ENCODE measurements at places on chromosomes 3 and 15.

- no peak for DNase-seq
Observed at GRCh38 chr15:91737151-91737818, 116.2 kb upstream of the SLCO3A1 start.

DNA sequence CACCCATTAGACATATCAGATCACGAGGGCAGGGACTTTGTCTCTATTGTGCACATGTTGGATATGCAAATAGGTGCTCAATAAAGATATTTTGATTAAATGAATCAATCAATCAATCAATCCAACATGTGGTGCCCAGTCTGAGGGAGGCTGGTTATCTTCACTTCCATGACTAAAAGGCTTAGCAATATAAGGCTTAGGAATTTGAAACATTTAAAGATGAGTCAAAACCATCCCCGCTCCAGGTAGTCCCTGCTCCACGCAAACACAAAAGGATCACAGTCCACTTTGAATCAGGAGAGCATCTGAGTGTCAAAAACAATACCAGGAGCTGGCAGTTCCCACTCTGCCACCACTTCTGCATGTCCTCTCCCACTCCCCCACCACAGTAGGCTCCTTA lies 25.8 kb upstream of the PRICKLE2 start:
- no peak for DNase-seq

GRCh38 chr3:116051040-116051439 lies 394.2 kb downstream of the LSAMP start:
- no peak for DNase-seq

DNA sequence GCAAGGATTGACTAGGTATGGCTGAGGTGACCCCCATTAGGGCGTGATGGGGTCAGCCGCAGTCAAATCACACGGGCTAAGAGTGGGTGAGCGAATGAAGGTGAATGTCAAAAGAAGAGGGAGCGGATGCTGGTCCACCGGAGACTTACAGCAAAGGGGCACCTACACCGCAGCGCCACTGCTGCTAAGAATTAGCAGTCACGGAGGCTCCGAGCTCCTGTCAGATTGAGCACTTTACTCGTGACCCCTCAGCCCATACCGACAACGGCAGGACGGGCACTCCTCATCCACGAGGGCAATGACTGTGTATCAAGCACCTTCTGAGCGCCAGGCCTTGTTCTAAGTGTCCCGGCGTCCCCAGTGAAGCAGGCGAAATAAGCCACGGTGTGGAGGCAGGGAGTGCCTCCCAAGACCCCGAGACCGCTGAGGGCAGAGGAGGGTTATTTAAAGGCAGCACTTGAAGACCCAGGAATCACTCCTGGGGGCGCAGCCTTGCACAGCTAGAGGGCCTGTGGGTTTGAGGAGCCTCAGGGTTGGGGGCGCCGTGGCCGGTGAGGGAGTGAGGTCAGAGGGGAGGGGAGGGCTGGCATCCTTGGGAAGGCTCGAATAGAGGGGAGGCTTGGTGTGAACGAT lies 61.6 kb upstream of the GATA2 start:
- DNase-seq = no peak

DNA sequence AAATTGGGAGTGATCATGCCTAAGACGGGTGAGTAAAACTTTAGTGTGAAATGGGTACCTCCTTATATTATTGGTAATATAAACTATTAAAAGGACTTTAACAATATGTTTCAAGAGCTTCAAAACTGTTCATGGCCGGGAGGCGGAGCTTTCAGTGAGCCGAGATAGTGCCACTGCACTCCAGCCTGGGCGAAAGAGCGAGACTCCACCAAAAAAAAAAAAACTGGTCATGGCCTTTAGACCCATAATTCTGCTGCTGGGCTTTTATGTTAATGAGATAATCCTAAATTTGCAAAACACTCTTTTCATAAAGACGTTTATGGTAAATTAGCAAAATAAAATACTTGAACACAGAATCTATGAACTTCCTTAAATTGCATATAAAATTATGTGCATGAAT lies 22.8 kb downstream of the TRPC1 start:
- DNase-seq = no peak

GRCh38 chr3:194377708-194378107 lies 8.2 kb upstream of the LRRC15 start:
- no peak for DNase-seq

DNA sequence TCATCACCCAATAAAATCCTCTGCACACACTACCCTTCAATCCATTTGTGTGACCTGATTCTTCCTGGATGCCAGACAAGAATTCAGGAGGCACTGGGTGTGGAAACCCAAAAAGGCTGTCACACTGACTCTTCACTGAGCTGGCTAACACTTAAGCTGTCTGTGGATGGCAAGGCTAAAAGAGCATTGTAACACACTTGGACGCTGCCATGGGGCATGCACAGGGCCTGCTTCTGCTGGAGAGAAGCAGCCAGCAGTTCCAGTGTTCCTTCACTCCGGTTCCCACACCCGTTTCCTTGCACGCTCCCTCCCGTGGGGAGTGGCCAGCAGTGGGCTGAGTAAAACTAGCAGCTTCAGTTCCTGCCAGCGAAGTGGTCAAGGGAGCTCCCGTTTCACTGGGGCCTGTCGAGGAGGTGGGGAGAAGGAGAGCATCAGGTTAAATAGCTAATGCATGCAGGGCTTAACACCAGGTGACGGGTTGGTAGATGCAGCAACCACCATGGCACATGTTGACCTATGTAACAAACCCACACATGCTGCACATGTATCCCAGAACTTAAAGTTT lies 737.1 kb downstream of the FHIT start:
- DNase-seq = no peak

DNA sequence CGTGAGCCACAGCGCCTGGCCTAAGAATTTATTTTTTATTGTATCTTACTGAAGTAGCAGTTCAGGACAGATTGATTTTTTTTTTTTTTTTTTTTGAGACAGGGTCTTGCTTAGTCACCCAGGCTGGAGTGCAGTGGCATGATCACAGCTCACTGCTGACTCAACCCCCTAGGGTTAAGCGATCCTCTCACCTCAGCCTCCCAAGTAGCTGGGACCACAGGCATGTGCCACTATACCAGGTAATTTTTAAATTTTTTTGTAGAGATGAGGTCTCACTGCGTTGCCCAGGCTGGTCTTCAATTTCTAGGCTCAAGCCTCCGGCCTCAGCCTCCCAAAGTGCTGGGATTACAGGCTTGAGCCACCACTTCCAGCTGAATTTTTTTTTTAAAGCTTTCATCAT lies 99.8 kb upstream of the HERC1 start:
- peak; percentile 44 for DNase-seq

DNA sequence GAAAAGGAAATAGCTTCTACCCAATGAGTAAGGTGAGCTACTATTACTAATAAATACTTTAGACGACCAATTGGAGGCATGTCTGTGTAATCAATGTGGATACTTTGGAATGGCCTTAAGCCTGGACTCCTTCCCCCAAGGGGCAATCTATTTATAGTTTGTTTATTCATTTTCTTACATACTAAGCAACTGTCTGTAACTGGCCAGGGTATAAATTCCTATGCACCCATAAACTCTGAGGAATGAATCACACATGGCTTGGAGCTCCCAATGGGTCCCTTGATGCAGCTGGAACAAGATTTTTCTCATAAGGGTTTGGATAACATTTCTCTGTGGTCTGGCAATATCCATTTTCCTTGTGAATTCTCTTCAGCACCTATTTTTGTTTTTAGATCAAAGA lies 506.8 kb downstream of the EDEM1 start:
- no peak for DNase-seq

GRCh38 chr3:144178607-144179006 lies 207.0 kb downstream of the DIPK2A start:
- no peak for DNase-seq

- no peak for DNase-seq
Observed at GRCh38 chr3:148439254-148439822, 258.4 kb upstream of the AGTR1 start.

DNA sequence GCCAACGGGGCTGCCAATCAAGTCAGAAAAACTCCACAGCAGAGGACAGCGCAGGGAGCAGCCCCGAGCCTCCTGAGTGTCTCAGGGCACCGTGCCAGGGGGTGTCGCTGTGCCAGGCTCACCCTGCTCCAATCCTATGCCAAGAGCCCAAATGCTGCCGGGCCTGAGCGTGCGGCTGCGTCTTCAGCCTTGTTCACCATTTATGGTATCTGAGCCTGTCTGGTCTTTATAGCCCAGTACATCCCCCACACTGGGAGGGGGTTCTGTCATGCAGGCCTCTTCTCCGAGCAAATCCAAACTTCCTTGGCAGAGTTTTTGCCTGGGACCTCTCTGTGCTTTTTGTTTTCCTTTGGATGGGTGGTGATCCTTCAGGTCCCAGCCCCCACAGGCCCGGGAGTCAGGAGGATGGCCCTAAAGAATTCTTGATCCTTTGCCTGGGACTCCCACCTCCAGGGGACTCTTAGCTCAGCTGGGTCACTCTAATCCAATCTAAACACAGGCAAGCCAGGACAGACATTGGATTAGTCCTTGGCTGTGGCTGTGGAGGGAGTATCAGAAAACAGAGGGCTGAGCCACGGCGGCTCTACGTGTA lies 135.1 kb upstream of the HACD2 start:
- no peak for DNase-seq

GRCh38 chr3:126351771-126352475 lies 5.3 kb downstream of the KLF15 start:
- peak; percentile 68 for DNase-seq

DNA sequence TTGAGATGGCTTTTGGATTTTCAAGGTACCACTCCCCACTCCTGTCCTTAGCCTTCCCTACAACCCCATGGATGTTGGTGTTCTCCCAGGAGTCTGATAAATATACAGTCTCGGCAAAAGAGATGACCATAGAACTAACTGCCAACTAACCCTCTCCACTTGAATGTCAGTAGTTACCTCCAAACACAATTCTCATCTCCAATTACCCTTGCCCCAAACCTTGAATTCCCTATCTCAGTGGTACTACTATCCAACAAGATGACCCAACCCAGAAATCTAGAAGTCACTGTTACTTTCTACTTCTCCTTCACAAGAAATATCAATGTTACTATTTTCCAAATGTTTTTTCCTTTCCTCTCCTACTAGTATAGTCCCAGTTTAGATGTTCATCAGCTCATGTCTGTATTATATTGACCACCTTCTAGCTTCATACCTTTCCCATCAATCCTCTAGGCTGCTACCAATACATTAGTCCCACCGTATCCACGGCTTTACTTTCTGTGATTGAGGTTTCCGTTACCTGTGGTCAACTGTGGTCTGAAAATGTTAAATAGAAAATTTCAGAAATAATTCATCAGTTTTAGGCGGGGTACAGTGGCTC lies 38.1 kb downstream of the PIGB start:
- no peak for DNase-seq

DNA sequence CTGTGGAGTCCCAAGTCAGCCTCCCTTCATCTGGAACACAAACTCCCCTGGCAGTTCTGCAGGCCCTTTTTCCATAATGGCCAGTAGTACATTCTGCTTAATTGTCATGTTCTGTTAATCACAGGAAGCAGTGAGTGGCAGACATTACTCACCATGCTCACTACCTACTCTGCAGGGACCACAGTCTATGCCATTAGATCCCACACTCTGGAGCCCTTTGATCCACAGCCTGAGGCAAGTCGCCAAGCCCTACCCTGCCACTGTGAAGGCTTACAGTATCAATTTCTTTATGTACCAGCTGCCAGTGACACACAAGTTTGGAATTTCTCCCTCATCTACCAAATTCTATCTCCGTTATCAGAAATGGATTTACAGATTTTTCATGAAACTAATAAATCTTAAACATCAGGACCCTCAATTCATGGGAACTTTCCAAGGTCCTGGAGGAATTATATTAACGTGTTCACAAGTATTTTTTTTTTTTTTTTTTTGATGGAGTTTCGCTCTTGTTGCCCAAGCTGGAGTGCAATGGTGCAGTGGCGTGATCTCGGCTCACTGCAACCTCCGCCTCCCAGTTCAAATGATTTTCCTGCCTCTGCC lies 20.6 kb upstream of the WWTR1 start:
- DNase-seq = no peak

DNA sequence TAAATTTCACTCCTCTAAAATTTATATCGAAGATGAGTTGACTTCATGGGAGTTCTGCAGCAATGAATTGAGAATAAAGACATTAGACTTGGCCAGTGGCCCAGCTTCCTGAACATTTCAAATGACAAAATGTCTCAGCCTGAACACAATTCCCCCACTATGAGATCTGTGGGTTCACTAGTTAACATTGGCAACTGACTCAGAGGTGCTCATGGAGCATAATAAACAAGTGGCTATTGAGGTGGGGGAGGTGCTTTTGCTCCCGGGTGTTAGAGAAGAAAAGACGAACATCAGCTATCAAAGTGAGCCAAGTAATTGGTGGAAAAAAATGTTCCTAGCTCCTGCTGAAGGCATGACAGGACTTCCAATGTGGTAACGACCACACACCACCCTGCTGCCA lies 6.3 kb downstream of the ATP13A4 start:
- no peak for DNase-seq

GRCh38 chr15:39270221-39270855 lies 310.5 kb upstream of the THBS1 start:
- no peak for DNase-seq

DNA sequence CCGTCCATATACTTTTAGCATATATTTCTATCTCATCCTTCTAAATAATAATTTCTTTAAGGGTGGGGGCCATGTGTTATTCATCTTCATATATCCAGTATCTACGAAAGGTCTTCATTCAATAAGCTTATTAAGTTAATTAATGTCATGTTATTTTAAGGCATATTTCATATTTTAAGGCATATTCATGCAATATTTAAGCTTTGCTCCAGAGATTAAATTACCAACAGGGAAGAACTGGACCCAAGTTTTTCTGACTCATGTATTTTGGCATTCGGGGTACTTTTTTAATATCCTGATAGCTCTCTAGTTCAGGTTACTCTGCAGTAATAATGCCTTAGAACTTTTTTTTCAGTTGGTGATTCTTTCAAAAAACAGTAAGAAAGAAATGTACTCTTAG lies 27.4 kb downstream of the PHC3 start:
- no peak for DNase-seq

- no peak for DNase-seq
Observed at GRCh38 chr3:5136211-5136918, 14.3 kb downstream of the ARL8B start.

GRCh38 chr3:105860641-105861040 lies 8.2 kb downstream of the CBLB start:
- DNase-seq = no peak

GRCh38 chr3:74605437-74605836 lies 9.0 kb downstream of the CNTN3 start:
- DNase-seq = no peak

DNA sequence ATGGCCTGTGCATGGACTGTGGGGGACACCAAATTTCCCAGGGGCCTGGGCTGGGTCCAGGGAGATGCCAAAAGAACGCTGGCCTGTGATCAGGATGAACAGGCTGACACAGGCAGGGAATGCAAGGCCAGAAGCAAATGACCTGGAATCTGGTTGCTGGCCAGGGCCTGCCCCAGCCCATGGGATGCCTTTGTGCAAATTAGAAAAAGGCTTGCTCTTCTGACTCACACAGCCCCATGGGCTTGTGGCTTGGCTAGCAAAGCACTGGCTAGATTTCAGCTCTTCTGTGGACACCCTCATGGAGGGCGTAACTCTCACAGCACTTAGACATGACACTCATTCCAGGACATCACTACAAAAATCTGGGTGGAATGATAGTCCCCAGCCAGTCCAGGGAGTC lies 356.0 kb downstream of the SHQ1 start:
- DNase-seq = peak; percentile 75

Measured in posterior cingulate gyrus (tissue), 11 donors.